ENCODE measurements at places on chromosomes 2 and 18.

- ATAC-seq = peak; percentile 43
Measured at GRCh38 chr2:144516981-144517865, 2.7 kb downstream of the ZEB2 start.

DNA sequence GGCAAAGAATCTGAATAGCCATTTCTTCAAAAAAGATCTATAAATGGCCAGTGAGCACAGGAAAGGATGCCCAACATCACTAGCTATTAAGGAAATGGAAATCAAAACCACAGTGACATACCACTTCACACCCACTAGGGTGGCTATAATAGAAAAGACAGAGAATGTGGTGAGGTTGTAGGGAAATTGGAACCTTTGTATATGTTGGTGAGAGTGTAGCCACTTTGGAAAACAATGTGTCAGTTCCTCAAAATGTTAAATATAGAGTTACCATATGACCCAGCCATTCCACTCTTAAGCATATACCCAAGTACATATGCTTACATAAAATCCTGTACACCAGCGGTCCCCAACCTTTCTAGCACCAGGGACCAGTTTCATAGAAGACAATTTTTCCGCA is 152.8 kb downstream of the SMAD2 start:
- ATAC-seq = no peak

GRCh38 chr2:98570356-98570755 is 38.0 kb downstream of the COA5 start:
- no peak for ATAC-seq

- no peak for ATAC-seq
Measured at GRCh38 chr2:28981016-28981441, at the start of gene TOGARAM2. Gene TOGARAM2, plus strand, starts transcription at chr2:28981298. Its CDS starts 13,537 bp downstream, at chr2:28994835.

GRCh38 chr2:191686066-191686465 is 8.1 kb downstream of the NABP1 start:
- ATAC-seq = no peak

GRCh38 chr2:136327162-136327852 is 209.4 kb upstream of the CXCR4 start:
- ATAC-seq = peak; percentile 74

DNA sequence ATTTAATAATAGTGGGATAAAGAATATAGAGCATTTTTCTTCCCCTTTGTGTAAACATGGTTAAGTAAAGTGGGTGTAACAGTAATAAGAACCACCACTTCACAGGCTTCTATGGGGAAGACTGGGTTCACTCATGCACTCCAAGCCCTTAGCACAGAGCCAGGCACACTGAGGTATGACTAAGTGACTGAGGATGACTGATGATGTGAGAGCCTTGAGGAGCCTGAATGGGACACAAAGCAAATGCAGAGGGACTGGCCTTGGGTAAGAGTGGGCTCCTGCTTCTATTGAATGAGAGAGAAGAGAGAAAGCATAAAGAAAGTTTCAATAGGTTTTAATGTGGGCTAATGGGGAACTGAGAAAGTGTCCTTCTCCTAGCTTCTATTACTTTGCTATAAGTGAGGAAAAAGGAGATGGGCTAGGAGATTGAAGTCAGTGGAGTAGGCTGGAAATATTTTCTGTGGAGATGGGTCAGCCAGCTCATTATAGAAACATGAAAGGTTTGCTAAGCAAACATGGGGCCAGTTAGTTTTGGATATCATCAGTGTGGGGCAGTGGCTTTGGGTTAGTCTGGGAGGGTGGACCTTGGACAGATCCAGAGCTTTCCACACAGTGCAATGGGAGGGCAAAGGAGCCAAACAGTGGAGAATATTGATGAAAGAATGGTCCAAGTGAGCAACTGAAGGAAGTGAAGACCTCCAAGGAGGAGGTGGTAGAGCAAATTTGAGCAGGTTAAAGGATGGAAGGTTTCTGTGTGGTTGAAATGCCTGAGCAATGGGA is 20.6 kb downstream of the IL1F10 start:
- ATAC-seq = no peak

DNA sequence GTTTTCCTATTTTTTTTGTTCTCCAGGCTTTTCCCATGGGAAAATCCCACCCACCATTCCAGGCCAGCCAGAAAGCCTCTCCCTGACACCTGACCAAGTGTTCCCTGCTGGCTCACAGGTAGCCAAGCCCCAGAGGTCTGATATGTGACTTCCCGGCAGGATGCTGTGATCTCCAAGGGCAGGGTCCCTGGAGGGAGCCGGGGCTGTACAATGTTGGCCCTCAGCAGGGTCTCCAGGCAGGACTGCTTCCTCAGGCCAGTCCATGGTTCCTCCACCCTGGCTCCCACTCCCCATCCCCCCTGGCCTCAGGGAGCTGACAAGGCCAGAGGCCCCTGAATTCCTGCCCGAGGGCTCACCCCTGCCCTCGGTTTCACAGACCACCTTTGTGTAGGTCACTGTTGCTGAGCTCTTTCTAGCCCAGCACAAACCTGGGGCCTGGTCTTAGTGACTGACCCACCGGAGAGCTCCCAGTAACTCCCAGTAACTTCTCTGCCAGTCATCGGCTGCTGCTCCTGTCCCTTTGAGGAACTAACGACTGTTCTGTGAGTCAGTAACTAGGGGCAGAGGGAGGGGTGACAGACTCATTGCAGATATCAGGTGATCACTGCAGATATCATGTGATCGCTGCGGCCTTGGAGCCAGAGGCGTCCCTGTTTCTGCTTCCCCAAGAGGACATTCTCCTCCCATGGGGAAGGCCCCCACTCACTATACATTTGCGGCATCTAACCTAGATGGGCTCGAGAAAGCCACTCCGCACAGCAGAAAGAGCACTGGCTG is 38.7 kb downstream of the SDC1 start:
- ATAC-seq = no peak

- no peak for ATAC-seq
Measured at GRCh38 chr18:51266773-51267172, 69.3 kb upstream of the MEX3C start.

DNA sequence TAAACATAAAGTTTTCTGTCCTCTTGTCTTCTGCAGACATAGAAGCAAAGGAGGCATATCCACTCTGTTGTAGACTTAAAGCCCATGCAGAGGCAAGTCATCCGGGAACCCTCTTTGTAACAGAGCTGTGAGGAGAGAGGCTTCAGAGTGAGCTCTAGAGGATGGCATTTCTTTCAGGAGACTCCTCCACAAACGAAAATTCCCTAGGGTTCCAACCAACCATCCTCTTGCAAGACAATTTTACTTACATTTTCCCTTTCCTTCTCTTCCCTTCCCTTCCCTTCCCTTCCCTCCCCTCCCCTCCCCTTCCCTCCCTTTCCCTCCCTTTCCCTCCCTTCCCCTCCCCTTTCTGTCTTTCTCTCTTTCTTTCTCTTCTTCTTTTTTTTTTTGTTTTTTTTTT is 446.3 kb upstream of the MAP2 start:
- no peak for ATAC-seq
